Hepatic stellate cell (primary cell): ENCODE measurements at places on chromosomes 1 and 21.

DNA sequence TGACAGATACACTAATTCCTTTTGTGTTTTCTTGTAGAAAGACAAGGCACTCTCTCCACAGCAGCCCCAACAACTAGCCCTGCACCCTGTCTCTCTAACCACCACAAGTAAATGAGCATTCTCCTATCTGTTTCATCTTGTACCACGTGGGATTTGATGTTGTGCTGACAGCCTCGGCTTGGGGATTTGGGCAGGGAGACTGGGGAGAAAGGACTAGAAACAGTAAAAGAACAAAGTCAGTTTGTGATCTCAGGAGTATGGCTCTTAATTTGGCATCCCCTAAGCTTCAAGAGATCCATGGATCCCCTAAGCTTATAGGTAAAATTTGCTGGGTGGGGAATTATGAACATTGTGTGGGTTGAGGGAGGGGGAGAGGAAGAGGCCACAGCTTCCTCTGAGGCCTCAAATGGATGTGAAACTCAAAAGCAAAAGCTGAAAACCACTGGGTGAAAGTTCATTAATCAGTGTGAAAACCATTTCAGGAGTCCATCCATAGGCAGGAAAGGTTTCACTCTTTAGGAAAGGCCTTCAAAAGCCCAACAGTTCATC, 3.1 kb downstream of the C1orf162 start:
- no peak for DNase-seq

GRCh38 chr21:41616031-41616591, 108.2 kb upstream of the TMPRSS2 start:
- DNase-seq, result peak; percentile 92

- DNase-seq, result peak; percentile 90
These were observed 4.2 kb upstream of the DYRK3 start for GRCh38 chr1:206631085-206631509.

GRCh38 chr1:113452921-113453770, 62.8 kb downstream of the MAGI3 start:
- DNase-seq, result peak; percentile 3

GRCh38 chr1:162212713-162213112, 143.2 kb downstream of the NOS1AP start:
- no peak for DNase-seq
